M059J (cell line): ENCODE measurements at places on chromosomes 1 and 21. TPM values are rescaled to one million over a fixed set of nuclear protein-coding genes. Genes with fewer than 3 reads are reported as not detected.

DNA sequence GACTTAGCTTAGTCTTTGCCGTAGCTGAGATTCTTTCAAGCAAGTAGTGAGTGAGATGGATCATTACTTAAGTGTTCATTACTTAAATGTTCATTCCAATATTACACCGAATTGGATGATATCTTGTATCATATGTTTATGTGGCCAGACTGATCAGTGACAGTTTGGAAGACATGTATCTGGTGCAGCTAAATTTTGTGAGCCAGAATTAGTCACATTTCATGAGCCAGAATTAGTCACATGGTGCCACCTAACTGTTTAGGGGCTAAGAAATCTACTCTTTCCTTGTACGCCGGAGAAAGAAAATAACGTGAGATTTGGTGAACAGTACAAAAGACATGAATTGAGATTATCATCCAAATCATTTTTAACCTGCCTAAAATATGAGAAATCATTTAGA lies 355.6 kb downstream of the USP25 start:
- peak; percentile 78 for DNase-seq

- DNase-seq = no peak
Measured at GRCh38 chr1:101317590-101317989, 80.8 kb downstream of the S1PR1 start.

DNA sequence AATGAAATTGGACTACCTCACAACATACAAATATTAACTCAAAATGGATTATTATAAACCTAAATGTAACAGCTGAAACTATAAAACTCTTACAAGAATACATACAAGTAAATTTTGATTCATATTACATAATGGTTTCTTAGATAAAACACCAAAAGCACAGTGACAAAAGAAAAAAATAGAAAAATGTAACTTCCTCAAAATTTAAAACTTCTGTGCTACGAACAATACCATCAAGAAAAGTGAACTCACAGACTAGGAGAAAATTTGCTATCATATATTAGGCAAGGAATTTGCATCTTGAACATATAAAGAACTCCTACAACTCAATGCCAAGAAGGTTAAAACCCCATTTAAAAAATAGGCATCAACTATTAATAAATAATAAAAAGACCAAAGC lies 31.2 kb downstream of the ANGPTL3 start:
- no peak for DNase-seq

The GPR52 gene
- not detected in 2 replicates for total RNA-seq
